ENCODE measurements at places on chromosomes 5 and 9.

GRCh38 chr5:173926359-173926758 is 38.2 kb downstream of the CPEB4 start:
- no peak for DNase-seq

DNA sequence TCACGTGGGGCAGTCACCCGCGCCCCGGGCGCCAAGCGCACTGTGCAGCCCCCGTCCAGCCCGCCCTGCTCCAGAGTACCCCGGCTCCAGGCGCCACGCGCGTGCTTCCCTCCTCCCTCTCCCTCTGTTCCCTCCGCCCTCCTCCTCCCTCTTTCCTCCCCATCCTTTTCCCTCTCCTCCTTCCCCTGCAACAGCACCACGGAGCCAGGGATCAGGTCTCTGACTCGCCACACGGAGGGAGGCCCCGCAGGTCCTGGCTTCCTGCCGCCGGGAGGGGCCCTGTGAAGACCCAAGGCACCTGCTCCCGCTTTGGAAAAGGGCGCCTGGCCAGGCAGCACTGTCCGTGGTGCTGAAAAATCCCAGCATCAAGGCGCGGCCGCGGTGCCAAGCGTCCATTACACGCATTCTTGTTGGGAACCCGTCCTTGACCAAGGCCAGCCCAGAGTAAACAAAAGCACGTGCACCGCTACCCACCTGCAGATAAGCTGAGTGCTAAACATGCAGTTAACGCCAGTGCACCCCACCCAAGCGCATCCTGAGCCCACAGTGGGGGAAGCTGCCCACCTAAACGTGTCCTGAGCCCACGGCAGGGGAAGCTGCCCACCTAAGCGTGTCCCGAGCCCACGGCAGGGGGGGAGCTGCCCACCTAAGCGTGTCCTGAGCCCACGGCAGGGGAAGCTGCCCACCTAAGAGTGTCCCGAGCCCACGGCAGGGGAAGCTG is 21.7 kb downstream of the SLC6A18 start:
- DNase-seq, result peak; percentile 42

GRCh38 chr5:93716453-93716852 is 24.9 kb downstream of the POU5F2 start:
- DNase-seq, result no peak

DNA sequence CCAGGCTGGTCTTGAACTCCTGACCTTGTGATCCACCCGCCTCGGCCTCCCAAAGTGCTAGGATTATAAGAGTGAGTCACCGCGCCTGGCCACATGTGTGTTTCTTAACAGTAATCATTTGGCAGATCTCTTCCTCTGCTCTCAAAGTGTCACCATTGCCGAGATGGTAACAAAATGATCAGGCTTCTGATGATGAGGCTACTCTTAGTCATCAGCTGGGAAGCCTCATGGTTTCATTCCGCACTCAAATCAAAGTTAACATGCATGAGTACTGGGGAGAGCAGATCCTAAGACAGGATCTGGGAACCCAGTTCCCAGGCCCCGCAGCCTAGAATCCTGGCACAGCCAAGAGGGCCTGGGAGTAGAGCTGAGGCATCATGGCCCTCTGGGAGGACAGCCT is 27.4 kb downstream of the BARHL1 start:
- peak; percentile 23 for DNase-seq

GRCh38 chr9:104900324-104900723 is 27.6 kb downstream of the ABCA1 start:
- no peak for DNase-seq

DNA sequence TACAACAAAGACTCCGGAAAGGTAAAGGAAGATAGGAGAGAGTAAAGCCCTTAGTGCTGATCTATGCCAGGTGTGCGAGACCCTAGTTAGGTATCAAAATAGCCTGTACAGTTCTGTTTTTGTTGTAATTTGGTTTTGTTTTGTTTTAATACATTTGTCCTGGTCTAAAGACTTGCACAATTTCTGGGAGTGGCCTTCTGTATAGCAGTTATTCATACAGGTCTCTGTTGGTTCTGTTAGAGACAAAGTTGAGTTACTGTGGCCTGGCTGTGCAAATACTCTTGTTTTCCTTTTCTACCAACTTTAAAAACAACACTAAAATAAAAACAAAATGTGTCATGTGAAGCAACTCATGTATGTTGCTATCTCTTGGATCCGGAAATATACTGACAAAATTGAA is 163.6 kb downstream of the COMMD10 start:
- DNase-seq, result no peak

GRCh38 chr9:137817236-137818200 is 60.1 kb upstream of the CACNA1B start:
- DNase-seq, result no peak

DNA sequence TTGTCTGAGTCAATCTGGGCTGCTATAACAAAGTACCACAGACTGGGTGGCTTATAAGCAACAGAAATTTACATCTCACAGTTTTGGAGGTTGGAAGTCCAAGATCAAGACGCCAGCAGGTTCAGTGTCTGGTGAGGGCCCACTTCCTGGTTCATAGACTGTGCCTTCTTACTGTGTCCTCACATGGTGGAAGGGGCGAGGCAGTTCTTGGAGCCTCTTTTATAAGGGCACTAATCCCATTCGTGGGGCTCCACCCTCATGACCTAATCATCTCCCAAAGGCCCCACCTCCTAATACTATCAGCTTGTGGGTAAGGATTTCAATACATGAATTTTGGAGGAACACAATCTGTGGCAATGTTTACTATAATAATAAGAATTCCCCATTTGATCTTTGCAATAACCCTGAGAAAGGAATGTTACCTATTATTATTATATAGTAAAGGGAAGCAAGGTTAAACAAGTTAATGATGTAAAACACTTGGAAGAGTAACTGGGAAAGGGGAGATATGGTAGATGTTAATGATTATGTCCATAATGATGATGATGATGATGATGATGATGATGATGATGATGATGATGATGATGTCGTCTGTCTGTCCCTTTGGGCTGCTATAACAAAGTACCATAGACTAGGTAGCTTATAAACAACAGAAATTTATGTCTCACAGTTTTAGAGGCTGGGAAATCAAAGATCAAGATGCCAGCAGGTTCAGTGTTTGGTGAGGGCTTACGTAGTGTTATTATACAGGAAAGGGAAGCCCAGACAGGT is 40.8 kb downstream of the WHRN start:
- no peak for DNase-seq

DNA sequence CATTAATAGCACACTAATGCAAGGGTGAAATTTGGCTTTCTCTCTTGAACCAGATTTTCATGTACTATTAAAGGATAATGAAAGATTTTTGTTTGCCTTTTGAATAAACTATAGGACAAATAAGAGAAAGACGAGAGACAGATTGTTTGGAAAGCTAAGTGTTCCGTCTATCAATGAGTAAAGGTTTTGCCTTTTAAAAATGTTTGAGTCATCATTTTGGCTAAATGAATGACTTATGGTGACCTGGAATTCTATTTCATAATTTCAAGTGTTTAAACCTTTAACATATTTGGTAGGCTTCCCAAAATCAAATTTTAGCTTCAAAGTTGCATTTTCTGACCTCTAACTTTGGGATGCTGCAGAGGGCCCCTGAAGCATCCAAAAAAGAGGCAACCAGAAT is 145.2 kb downstream of the SLC25A46 start:
- peak; percentile 4 for DNase-seq

DNA sequence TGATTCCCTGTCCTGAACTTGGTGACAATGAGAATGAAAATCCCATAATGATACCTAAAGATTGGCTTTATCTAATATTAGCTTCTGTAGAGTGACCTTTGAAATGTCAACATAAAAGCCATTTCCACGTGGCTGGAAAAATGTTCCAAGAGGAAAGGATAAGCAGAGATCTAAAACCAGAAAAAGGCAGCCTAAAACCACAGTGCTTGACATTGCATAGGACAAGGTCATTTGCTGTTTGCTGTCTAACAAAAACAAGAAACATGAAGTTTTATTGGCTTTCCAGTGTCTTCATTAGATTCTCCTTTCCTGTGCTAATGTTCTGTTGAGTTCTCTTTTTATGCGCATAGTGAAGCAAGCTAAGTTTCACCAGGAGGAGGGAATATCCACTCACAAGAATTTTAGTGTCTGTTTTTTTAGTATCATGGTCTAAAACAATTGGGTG is 44.6 kb downstream of the CPEB4 start:
- no peak for DNase-seq

DNA sequence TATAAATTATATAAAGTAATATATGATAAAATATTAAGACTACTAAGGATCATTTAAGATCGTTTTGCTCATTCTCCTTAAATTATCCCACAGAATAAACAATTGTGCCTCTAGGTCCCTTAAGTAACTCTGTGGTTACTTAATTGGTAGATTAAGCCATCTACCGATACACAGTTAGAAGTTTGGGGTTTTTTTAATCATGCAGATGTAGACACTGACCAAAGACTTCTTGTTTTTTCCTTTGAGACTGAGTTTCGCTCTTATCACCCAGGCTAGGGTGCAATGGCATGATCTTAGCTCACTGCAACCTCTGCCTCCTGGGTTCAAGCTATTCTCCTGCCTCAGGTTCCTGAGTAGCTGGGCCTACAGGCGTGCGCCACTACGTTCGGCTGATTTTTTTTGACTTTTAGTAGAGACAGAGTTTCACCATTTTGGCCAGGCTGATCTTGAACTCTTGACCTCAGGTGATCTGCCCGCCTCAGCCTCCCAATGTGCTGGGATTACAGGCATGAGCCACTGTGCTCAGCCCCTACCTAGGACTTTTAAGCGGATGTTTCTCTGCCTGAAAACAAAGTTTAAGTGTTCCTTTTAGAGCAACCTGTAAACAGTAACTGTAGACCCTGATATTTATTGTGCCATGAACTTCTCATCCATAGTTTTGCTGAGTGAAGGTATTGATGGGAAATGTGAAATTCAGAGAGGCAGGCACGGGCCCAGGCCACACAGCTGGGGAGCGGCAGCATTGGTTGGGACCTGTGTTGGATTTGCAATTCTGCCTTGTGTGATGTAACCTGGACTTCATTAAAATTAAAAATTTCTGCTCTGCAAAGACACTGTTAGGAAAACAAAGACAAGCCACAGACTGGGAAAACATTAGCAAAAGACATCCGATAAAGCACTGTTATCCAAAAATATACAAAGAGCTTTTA is 11.6 kb downstream of the CEL start:
- DNase-seq, result no peak

DNA sequence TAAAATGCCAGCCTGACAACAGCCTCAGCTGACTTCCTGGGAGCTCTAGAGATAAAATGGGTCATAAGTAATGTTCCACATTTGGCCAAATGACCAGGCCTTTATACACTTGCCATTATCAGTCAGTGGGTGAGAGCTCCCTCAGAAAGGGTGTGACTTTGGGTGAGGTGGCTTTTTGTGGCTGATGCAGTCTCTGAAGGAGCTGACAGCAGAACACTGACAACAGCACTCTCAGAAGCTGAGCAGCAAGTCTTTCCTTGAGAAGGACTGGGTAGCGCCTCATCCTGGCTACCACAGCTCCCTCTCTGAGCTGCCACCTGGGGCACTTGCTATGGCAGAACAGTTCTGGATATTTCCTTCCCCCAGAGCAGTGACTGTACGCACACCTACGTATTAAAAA is 22.0 kb upstream of the GNAQ start:
- DNase-seq, result no peak

DNA sequence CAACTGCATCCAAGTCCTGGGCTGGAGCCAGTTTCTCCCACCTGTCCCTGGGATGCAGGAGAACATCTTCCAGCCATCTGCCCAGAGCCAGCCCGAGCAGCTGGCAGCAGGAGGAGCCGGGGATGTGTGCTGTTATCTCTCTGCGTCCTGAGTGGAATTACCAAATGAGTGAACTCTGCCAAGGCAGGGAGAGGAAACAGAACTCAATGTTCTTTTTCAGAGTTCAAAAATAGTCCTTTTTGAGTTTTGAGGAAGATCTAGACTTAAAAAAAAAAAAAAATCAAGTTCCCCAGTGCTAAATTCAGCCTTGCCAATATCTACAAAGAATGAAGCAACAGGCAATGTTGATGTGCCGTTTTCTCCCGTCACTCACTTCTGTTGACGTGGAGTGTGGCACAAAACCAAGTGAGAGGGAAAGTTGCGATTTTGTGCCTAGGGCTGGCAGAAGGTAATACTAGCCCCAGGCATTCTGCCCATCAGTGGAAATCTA is 56.2 kb downstream of the TMOD1 start:
- no peak for DNase-seq

DNA sequence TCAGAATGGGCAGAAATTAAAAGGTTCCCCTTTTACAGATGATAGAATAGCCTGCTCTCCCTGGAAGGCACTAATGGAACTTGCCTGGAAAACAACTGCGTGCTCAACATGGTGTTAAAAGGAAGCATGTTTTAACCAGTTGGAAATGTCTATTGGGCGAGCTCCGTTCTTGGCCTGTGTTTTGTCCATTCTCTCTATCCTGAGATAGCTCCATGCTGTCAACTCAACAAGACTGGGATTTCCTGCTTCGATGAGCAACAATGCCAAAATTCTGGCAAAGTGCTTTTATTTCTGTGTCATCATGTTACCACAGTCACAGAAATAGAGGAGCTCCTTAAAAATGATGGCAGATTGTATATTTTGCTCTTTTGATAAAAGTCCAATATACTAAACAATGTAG is 198.3 kb downstream of the PLK2 start:
- DNase-seq, result peak; percentile 63

Data from kidney tubule cell (primary cell).